ENCODE measurements at places on chromosomes 5 and 9.

DNA sequence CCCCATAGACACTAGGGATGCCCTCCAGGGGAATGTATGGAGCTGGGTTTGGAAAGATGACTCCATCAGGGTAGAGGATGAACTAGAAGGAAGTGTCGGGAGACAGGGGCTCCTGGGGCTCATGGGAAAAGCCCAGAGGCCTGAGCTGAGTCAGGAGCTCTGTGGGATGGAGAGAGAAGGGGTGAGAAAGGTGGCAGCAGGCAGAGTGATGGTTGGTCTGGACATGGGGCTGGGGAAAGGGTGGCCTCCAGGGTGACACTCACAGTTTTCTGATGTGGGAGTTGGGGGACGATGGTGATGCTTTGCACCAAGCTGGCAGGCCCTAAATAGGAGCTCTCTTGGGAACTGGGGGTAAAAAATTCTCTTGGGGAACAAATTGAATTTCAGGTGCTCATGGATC is 213.5 kb upstream of the MVB12B start:
- DNase-seq, result no peak

DNA sequence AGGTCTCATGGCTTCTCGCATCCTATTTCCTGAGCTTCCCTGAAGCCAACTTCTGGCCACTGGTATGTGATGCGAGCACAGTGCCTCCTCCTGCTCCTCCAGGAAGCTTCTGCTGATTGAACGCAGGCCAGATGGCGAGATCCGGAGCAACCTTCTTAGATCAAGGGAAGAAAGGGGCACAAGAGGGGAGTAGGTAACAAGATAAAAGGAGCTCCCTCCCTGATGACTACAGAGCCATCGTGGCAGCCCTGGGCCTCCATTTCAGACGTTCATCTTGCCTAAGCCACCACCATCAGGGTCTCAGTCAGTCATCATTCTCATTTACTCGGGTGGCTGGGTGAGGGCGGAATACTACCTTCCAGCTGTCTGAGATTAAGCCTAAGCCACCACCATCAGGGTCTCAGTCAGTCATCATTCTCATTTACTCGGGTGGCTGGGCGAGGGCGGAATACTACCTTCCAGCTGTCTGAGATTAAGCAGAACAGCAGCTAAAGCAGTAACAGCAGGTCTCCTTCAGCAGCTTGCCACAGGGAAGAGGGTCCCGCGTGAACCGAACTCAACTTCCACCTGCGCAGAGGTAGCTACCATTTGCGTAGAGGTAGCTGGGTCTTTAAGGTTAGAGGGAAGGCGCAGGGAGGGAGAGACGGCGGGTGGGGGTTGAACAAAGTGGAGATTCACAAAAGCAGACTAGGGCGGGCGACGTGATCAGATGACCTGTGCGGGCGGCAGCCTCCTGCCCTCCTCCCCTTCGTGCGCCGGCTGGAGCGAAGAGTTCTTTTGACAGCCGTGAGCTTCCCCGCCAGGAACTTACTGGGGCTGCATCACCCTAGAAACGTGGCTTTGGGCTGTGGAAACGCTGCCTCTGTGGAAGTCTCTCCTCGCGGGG is 27.9 kb upstream of the MGAT1 start:
- peak; percentile 95 for DNase-seq

DNA sequence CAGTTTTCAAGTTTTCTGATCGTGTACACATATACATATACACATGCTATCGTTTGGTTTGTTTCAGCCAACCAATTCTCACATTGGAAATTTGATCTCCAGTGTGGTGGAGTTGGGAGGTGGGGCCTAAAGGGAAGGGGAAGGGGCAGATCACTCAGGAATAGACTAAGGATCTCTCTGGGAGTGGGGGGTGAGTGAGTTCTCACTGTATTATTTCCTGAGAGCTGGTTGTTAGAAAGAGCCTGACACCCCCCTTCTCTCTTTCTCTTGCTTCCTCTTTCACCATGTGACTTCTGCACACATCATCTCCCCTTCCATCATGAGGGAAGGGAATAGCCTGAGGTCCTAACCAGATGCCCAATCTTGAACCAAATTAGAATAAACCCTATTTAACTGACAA is 551.7 kb downstream of the MAT2B start:
- no peak for DNase-seq

GRCh38 chr5:149724130-149724840 is 5.8 kb upstream of the PPARGC1B start:
- no peak for DNase-seq

- DNase-seq, result no peak
Observed at GRCh38 chr9:111068771-111069170, 30.5 kb upstream of the LPAR1 start.
